Right lobe of liver (tissue), 6 donors: ENCODE measurements at places on chromosomes 6 and 20. TPM values are rescaled to one million over a fixed set of nuclear protein-coding genes. Genes with fewer than 3 reads are reported as not detected.
A peak's percentile ranks its signal among the peaks of the same experiment; 100 is the strongest.

Gene SPDEF
- not detected for total RNA-seq

Gene PDE7B
- total RNA-seq: 1.2 TPM

Gene RNF39
- total RNA-seq: not detected

Gene EBF4
- total RNA-seq: 10.0 TPM

Gene ERVFRD-1
- total RNA-seq: not detected

Gene FAM83C
- not detected for total RNA-seq

Gene GPLD1
- 19.9 TPM for total RNA-seq

DNA sequence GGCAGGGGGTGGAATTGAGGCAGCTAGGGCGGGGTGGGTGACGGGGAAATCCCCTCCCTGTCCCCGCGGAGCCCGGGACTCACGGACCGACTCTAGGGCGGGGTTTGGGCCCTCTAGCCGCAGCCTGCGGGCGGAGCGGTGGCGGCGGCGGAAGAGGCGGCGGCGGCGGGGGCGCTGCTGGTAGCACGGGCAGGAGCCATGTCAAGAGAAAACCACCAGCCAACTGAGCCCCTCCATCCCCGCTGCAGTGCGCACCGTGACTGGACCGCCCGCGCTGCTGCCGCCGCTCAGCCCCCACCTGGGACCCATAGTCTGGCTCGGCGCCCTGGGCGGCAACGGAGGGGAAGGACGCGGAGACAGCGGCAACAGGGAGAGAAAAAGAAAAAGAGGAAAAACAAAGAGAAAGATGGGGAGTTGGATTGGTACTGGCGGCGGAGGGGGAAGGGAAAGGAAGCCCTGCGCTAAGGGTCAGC lies 1.2 kb upstream of the C6orf62 start:
- H3K36me3 ChIP-seq: peaks cover 14% of the 10 kb centered on the region
- H3K27me3 ChIP-seq: no peaks in the 10 kb centered on the region
- H3K27ac ChIP-seq: peak overlapping the region; percentile 93
- H3K4me1 ChIP-seq: peaks cover 19% of the 10 kb centered on the region
- H3K4me3 ChIP-seq: peak overlapping the region; percentile 96

DNA sequence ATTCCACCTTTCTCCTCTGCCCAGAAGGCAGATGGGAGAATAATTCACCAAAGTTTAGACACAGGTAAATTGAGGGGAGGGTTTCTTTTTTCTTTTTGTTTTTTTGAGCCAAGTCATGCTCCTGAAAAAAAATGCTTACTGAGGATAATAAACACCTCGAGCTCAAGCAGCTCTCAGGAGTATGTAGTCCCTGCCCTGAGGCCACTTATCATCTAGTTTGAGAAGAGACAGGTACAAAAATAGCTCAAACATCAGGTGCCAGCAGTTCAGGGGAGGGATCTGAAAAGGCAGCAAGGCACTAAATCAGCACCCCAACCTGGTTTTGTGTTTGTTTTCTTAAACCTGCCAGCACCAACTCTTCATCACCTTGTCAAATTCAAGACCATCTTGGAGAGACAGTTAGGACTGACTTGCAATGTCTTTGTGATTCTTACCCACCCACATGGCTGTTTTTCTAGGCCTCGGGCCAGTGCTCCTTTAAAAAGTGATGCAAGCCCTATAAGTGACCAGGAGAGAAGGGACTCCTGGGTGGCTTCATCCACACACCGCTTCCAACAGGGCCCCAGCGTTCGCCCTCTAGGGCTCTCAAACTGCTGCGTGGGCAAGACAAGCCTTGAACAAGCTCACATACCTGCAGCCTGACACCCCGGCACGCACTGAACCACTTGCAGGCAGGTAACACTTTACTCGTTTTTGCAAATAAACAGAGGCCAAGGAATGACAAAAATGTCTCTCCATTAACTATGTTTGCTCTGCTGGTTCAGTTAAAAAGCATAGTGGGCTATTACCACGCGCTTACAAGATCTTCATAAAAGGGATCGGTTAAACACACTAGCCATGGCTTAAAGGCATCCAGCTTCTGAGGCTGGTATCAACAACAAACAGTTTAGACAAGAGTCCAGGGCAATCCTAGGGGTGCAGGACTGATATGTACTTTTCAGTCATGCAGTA lies 13.9 kb downstream of the JAG1 start:
- no peaks in the 10 kb centered on the region for H3K36me3 ChIP-seq
- H3K27me3 ChIP-seq: no peaks in the 10 kb centered on the region
- H3K4me3 ChIP-seq: no peak overlapping the region
- no peak overlapping the region for H3K27ac ChIP-seq

DNA sequence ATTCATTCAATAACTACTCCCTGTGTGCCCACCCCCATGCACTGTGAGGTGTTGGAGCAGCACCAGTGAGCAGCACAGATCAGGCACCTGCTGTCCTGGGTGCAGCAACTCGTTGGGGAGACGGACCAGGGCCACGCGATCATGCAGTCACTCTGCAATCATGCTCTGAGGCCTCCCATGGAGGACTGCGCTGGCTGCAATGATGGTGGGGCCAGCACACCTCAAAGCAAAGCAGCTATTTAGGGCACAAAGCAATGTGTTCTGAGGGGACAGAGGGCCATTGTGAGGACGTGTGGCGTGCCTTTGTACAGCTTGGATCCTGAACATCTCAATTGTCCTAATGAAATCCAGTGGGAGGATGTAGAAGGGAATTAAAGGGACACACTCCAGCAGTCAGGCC lies 41.0 kb upstream of the MPC1 start:
- H3K27ac ChIP-seq: no peak overlapping the region
- H3K4me3 ChIP-seq: no peak overlapping the region
- no peaks in the 10 kb centered on the region for H3K36me3 ChIP-seq

GRCh38 chr6:157424491-157425020 lies 43.6 kb downstream of the ZDHHC14 start:
- DNase-seq: peak; percentile 83
- no peaks in the 10 kb centered on the region for H3K27me3 ChIP-seq

GRCh38 chr6:144185133-144185836 lies 35.0 kb downstream of the STX11 start:
- H3K27ac ChIP-seq: no peak overlapping the region
- H3K4me1 ChIP-seq: no peaks in the 10 kb centered on the region
- no peaks in the 10 kb centered on the region for H3K27me3 ChIP-seq
- no peaks in the 10 kb centered on the region for H3K36me3 ChIP-seq
- no peak overlapping the region for H3K4me3 ChIP-seq

DNA sequence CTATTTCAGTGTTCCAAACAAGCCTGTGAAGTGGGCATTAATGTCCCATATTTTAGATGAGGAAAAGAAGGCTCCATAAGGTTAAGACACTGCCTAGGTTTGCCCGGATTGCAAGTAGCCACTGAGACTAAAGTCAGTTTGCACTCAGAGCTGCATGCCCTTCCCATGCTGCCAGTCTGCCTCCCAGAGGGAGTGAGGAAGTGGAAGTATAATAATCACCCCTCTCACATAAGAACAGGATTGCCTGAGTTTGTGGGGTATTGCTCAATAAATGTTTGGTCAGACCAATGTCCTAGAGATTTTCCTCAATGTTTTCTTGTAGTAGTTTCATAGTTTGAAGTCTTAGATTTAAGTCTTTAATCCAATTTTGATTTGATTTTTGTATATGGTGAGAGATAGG lies 43.9 kb upstream of the CLIC5 start:
- no peak for DNase-seq
- H3K27me3 ChIP-seq: no peaks in the 10 kb centered on the region
- no peaks in the 10 kb centered on the region for H3K36me3 ChIP-seq
- no peak overlapping the region for H3K27ac ChIP-seq

- no peak overlapping the region for H3K27ac ChIP-seq
- DNase-seq: no peak
- no peaks in the 10 kb centered on the region for H3K27me3 ChIP-seq
Observed at GRCh38 chr6:39428152-39428551, 105.7 kb upstream of the KCNK16 start.

GRCh38 chr6:41256383-41256782 lies 28.2 kb downstream of the TREML4 start:
- H3K36me3 ChIP-seq: no peaks in the 10 kb centered on the region
- no peak overlapping the region for H3K4me3 ChIP-seq
- H3K4me1 ChIP-seq: no peaks in the 10 kb centered on the region
- no peak for DNase-seq
- no peak overlapping the region for H3K27ac ChIP-seq
- no peaks in the 10 kb centered on the region for H3K27me3 ChIP-seq

DNA sequence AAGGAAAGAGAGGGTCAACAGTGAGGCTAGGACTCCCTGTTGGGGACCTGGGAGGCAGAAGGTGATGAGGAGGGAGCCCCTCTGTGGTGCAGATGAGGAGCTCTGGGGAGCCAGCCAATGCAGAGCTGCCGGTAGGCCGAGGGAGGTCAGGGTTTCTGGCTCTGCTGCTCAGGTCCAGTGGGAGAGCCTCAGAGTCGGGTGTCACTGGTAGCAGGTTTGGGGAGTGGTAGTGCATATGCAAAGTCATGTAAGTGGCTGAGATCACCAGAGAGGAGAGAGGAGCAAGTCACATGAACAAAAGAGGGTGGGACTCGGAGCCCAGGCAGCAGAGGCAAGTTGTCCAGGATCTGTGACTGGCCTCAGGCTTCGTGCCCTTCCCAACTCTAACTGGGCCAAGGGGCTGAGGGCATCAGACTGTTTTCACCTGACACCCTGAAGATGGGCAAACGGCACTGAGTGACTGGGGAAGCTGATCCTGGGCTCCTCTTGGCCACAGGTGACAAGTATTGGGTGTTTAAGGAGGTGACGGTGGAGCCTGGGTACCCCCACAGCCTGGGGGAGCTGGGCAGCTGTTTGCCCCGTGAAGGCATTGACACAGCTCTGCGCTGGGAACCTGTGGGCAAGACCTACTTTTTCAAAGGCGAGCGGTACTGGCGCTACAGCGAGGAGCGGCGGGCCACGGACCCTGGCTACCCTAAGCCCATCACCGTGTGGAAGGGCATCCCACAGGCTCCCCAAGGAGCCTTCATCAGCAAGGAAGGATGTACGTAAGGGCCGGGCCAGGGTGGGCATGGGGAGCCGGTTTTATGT lies 6.6 kb downstream of the MMP24OS start:
- H3K27ac ChIP-seq: no peak overlapping the region
- no peaks in the 10 kb centered on the region for H3K4me1 ChIP-seq
- H3K4me3 ChIP-seq: no peak overlapping the region
- no peak for DNase-seq

DNA sequence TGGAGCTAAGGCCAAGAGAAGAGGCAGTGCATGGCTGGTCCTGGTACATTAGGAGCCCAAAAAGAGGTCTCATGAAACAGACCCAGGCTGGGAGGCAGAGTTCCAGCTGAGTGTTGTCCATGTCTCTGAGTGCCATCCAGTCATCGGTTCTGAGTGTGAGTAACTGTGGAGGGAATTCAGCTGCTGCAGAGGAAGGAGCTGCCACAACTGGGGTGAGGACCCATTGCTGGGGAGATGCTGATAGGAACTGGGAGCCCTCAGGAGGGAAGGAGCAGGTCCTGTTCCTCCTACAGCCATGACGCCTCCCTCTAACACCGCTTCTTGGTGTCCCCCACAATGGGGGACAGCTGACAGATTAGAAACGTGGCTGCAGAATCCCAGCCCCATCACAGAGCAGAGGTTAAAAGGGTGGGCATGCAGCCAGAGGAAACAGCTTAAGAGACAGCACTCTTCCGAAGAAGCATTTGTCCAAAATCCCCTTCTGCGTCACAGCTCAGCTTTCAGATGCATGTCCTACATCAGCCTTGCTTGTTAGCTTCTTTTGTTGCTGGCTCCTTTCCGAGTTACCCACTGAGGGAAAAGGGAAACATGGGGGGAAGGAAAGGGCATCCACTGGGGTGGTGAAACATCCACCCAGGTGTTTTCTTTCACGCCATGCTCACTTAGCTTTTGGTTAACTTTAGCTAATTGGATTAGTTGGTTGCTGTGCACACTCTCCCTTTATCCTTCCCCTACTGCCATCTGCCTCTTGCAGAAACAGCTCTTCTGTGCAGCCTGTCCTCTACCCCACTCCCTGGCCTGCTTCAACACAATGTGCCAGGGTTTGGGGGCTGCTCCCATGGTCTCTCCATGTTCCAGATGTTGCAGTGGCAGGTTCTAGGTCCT lies 239.2 kb downstream of the SYNDIG1 start:
- H3K27me3 ChIP-seq: no peaks in the 10 kb centered on the region
- no peaks in the 10 kb centered on the region for H3K36me3 ChIP-seq
- no peaks in the 10 kb centered on the region for H3K4me1 ChIP-seq
- H3K4me3 ChIP-seq: no peak overlapping the region
- DNase-seq: no peak
- no peak overlapping the region for H3K27ac ChIP-seq

DNA sequence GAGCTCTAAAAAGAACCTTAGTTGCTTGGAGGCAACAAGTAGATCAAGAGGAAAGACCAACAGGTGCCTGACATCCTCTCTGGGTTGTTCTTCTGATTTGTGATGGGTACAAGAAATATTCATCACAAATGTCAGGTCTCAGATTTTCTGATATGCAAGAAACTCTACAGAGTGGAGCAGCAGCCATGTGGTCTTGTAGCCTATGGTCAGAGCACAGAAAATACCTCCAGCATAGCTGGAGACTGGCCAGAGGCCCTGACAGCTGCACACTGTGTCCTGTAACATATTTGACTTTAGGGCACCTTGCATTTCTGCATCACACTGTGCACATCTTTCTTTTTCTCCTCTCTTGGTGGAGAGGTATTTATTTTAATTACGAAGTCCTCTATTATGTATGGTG lies 116.3 kb downstream of the GMPR start:
- H3K36me3 ChIP-seq: no peaks in the 10 kb centered on the region
- H3K4me1 ChIP-seq: no peaks in the 10 kb centered on the region
- H3K27ac ChIP-seq: no peak overlapping the region
- no peak overlapping the region for H3K4me3 ChIP-seq
- no peak for DNase-seq
- no peaks in the 10 kb centered on the region for H3K27me3 ChIP-seq

- no peaks in the 10 kb centered on the region for H3K27me3 ChIP-seq
- H3K4me3 ChIP-seq: no peak overlapping the region
- no peak for DNase-seq
- no peaks in the 10 kb centered on the region for H3K4me1 ChIP-seq
Observed at GRCh38 chr20:40887105-40887504, 141.5 kb upstream of the TOP1 start.

- no peak overlapping the region for H3K27ac ChIP-seq
- H3K4me3 ChIP-seq: no peak overlapping the region
Observed at GRCh38 chr6:81204731-81205130, 547.8 kb downstream of the TENT5A start.

GRCh38 chr6:144793744-144794143 lies 508.6 kb downstream of the UTRN start:
- H3K4me3 ChIP-seq: no peak overlapping the region
- no peaks in the 10 kb centered on the region for H3K36me3 ChIP-seq
- H3K4me1 ChIP-seq: no peaks in the 10 kb centered on the region
- H3K27me3 ChIP-seq: no peaks in the 10 kb centered on the region
- H3K27ac ChIP-seq: no peak overlapping the region

- no peaks in the 10 kb centered on the region for H3K4me1 ChIP-seq
- H3K27me3 ChIP-seq: no peaks in the 10 kb centered on the region
- no peaks in the 10 kb centered on the region for H3K36me3 ChIP-seq
- no peak overlapping the region for H3K27ac ChIP-seq
- no peak for DNase-seq
Observed at GRCh38 chr6:7970616-7971015, 60.0 kb upstream of the TXNDC5 start.

DNA sequence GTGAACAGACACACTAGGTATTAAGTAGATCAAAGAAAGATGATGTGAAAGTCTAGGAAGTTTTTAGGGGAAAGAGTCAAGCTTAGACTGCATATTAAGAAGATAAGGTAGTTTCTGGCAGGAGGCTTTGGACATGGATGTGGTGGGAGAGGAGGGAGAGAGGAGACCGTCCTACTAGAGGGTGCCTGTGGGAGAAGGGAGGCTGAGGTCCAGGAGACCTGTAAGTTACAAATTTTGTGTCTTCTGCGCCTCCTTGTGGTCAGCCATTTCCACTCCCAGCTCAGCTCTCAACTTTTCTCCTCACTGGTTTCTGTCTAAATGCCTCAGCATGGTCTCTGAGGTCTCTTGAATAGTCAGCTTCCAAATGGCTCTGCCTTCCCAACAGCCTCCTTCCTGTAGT lies 193.5 kb downstream of the UNC5CL start:
- no peak for DNase-seq
- no peaks in the 10 kb centered on the region for H3K27me3 ChIP-seq
- no peaks in the 10 kb centered on the region for H3K36me3 ChIP-seq
- no peaks in the 10 kb centered on the region for H3K4me1 ChIP-seq
- no peak overlapping the region for H3K4me3 ChIP-seq
